ENCODE measurements at places on chromosomes 12 and 14.

- no peak for DNase-seq
These were observed 29.7 kb downstream of the CCDC85C start for GRCh38 chr14:99574099-99574880.

DNA sequence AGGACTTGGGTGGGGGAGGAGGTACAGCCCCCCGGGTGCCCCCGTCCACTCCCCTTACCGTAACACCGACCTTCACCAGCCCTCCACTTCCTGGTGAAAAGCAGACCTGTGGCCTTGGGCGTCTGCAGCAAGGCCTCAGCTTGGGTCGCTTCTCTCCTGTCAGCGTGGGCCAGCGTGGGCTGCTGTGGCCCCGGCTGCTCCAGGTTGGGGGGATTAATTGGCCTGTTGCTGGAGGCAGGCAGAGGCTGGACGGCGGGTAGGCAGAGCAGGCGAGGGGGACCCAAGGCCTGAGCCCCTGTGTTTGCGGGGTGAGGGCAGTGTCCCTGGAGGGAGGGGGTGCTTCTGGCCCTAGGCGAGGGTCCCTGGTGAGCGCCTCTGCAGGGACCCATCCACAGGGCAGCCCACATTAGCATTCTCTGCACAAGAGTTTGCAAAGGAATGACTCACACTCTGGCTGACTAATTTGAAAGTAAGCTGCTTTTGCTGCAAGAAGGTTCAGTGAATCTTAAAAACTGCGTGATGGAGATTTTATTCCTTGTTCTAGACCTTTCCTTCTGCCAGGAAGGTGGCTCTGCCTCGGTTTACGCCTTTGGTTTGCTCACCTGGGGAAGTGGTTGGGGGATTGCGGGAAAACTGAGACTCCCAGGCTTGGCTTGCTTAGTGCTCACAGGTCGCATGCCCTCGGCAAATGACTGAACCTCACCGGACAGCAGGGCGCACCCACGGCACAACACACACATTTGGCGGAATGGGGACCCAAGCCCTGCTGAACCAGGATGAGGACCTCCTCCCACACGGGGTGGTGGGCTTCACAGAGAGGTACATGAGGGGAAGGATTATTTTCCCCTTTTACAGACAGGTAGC is 37.9 kb upstream of the DLK1 start:
- no peak for DNase-seq

GRCh38 chr12:44157359-44157758 is 321.5 kb downstream of the TMEM117 start:
- no peak for DNase-seq

DNA sequence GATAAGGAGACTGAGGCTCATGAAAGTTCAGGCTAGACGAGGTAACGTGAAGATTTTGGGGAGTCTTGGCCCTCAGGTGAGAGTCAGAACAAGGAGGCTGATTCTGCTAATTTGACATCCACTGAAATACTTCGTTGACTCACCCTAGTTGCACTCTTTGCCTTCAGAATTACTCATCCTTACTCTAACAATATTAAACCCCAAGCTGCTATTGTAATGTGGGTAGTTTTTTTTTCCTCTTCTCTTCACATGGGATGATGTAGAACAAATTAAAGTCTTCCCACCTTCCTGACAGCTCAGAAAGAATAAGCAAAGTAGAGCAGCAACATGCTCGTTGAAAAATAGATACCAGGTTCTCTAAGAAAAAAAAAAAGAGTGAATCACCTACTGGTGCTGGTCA is 22.0 kb upstream of the SRRM4 start:
- no peak for DNase-seq
